ENCODE measurements at places on chromosomes 16 and 17.

DNA sequence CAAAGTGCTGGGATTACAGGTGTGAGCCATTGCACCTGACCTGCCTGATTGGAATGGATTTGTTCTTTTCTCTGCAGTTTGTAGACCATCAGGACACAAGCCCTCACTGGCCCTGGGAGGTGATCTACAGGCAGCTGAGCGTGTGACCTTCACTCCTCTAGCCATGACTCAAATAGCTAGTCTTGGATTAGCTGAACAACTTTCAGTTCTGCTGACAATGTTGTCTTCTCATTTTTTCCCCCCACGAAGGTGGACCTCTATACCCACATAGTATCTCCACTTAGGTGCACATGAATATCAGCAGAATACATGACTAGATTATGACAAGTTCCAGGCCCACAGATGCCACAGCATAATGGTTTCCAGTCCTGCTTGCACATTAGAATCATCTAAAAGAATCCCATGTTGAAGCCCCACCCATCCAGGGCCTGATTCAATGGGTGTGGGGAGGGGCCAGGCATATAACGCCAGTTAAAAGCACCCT, 36.8 kb downstream of the HS3ST3B1 start:
- H3K36me3 ChIP-seq = peaks cover 10% of the 10 kb centered on the region
- DNase-seq = peak; percentile 77
- no peak overlapping the region for H3K4me3 ChIP-seq
- no peaks in the 10 kb centered on the region for H3K27me3 ChIP-seq
- H3K4me1 ChIP-seq = peaks cover 79% of the 10 kb centered on the region

- peak overlapping the region; percentile 41 for H3K4me3 ChIP-seq
- peaks cover 15% of the 10 kb centered on the region for H3K27me3 ChIP-seq
- peaks cover 4% of the 10 kb centered on the region for H3K4me1 ChIP-seq
- DNase-seq = no peak
- no peak overlapping the region for H3K27ac ChIP-seq
Observed at GRCh38 chr17:81958633-81959342, 2.2 kb downstream of the NOTUM start.

- H3K36me3 ChIP-seq = peaks cover 9% of the 10 kb centered on the region
- DNase-seq = no peak
- H3K4me3 ChIP-seq = no peak overlapping the region
Observed at GRCh38 chr16:11138769-11139325, 117.2 kb downstream of the SOCS1 start.

DNA sequence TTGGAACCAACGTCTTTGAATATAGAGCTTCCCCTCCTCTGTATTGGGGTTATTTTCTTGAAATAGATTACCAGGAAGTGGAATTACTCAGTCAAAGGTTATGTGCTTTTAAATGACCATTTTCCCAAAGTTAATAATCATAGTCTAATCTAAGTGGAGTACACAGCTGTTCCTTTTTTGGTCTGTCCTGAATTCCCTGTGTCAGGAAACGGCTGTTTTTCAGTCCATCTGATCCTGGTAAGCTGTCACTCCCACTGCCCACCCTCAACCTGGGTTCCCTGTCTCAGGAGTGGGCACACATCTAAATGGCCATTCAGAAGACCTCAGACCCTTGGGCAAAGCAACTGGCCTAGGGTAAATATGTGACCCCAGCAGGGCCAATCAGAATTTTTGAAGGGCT, 57.6 kb upstream of the KSR1 start:
- peaks cover 20% of the 10 kb centered on the region for H3K27me3 ChIP-seq
- no peak overlapping the region for H3K4me3 ChIP-seq
- DNase-seq = no peak
- H3K27ac ChIP-seq = no peak overlapping the region
- H3K36me3 ChIP-seq = no peaks in the 10 kb centered on the region

GRCh38 chr16:1119766-1120576, 23.9 kb upstream of the C1QTNF8 start:
- H3K4me3 ChIP-seq = no peak overlapping the region
- no peak overlapping the region for H3K27ac ChIP-seq
- no peaks in the 10 kb centered on the region for H3K27me3 ChIP-seq
- no peaks in the 10 kb centered on the region for H3K4me1 ChIP-seq

- H3K27ac ChIP-seq = peak overlapping the region; percentile 95
- peak overlapping the region; percentile 95 for H3K4me3 ChIP-seq
- no peak for DNase-seq
- peaks cover 42% of the 10 kb centered on the region for H3K4me1 ChIP-seq
- no peaks in the 10 kb centered on the region for H3K27me3 ChIP-seq
Observed at GRCh38 chr17:39450051-39450450, 1.0 kb downstream of the MED1 start.

GRCh38 chr16:6880263-6880662, 452.4 kb upstream of the RBFOX1 start:
- no peak overlapping the region for H3K27ac ChIP-seq
- no peaks in the 10 kb centered on the region for H3K27me3 ChIP-seq
- no peaks in the 10 kb centered on the region for H3K4me1 ChIP-seq
- no peak for DNase-seq
